ENCODE measurements at places on chromosomes 13 and 19. TPM values are rescaled to one million over a fixed set of nuclear protein-coding genes. Genes with fewer than 3 reads are reported as not detected.

GRCh38 chr19:29093553-29093908, 119.4 kb downstream of the UQCRFS1 start:
- H3K36me3 ChIP-seq = no peaks in the 10 kb centered on the region
- H3K4me1 ChIP-seq = no peaks in the 10 kb centered on the region
- DNase-seq = no peak
- no peak overlapping the region for H3K27ac ChIP-seq
- H3K27me3 ChIP-seq = no peaks in the 10 kb centered on the region
- H3K4me3 ChIP-seq = no peak overlapping the region

SLC10A2 gene
- polyA plus RNA-seq = 7.9 TPM

GRCh38 chr13:106393776-106394175, 141.7 kb downstream of the EFNB2 start:
- DNase-seq = no peak
- H3K4me1 ChIP-seq = no peaks in the 10 kb centered on the region
- no peak overlapping the region for H3K4me3 ChIP-seq
- no peaks in the 10 kb centered on the region for H3K27me3 ChIP-seq
- H3K27ac ChIP-seq = no peak overlapping the region

- H3K27me3 ChIP-seq = peaks cover 81% of the 10 kb centered on the region
- H3K4me3 ChIP-seq = no peak overlapping the region
- no peak overlapping the region for H3K27ac ChIP-seq
Observed at GRCh38 chr19:40519352-40520322, 52.8 kb downstream of the SPTBN4 start.

PLEKHA4 gene
- polyA plus RNA-seq = 18.6 TPM

CAPS gene
- polyA plus RNA-seq = 16.4 TPM

DNA sequence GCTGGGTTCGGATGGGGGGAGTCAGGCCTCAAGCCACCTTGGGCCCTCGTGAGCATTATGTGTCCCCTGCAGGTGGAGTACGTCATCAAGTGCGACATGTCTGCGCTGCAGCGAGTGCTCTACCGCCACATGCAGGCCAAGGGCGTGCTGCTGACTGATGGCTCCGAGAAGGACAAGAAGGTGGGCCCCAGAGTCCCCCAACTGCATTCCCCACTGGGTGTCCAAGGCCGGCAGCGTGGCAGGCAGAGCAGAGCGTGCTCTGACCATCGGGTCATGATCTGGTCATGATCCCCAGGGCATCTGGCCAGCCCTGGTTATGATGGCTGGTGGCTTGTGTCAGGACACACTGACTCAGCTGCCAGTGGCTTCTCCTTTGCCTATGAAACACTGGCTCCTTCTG, 63.4 kb downstream of the SMARCA4 start:
- no peaks in the 10 kb centered on the region for H3K27me3 ChIP-seq
- no peak overlapping the region for H3K27ac ChIP-seq
- DNase-seq = no peak

DNA sequence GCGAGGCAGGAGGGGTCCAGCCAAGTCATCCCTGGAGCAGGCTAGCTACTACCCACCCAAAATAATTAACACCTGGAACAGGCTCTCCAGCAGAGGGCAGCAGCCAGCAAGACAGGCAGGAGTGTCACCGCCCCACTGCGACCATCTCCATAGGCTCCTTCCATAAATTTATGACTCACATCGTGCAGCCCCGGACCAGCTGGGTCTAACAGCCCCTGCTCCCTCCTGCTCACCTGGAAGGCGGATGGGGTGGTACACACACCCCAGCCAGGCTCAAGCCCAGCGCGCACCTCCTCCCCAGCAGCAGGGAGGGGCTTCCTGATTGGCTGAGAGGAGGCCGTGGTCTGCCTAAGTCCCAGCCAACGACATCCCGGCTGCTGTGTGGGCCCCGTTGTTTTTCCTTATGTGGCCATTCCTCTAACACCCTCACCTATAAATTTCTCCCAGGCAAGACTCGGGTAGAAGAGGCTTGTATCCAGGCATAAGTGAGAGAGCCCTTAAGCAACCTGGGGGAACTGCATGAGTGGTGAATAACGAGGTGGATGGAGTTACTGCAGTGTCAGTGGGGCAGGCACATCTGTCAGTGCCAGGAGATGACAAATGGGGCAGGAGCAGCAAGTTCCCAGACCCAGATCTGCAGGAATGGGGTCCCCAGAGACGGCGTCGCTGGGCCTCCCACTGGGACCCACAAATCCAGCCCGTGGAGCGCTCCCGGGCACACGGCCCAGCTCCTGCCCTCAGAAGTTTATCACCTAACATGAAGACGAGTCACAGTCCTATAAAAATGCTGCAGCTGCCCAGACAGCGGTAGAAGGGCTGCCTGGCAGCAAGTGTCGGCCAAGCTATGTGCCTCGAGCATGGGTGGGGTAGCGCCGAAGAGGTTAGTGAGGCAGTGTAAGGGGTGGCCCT, 43.1 kb downstream of the CEBPG start:
- H3K27ac ChIP-seq = no peak overlapping the region
- no peaks in the 10 kb centered on the region for H3K36me3 ChIP-seq

DNA sequence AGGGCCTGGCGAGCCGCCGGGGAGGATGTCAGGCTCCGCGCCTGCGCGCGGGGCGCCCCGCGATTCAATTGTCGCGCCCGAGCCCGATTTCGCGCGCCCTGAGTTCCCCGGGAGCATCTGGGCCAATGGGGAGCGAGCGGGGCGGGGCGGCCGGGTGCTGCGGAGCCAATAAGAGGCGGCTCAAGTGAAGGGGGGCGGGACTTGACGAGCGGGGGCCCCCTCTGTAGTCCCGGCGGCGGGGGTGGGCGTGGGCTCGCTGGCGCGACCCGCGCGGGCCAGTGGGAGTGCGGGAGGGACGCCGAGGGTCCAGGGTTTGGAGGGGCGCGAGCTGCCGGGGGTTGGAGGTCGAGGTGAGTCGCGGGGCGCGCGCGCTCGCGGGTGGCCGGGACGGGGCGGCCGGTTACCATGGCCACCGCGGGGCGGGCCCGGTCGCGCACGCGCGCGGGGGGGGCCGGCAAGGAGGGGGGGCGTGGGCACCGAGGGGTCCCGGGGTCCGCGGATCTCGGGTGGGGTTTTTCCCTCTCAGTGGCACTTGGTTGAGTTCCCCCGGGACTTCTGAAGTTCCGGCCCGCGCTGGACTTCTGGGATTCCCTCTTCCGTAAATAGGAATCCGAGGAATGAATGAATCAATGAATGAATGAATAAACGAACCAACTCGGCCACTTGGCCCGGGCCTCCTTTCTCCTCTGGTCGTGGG, 744 bp downstream of the UHRF1 start:
- H3K4me1 ChIP-seq = peaks cover 55% of the 10 kb centered on the region
- DNase-seq = peak; percentile 95
- peak overlapping the region; percentile 65 for H3K27ac ChIP-seq
- H3K36me3 ChIP-seq = no peaks in the 10 kb centered on the region

GRCh38 chr19:11261431-11261970, 823 bp downstream of the DOCK6 start:
- H3K36me3 ChIP-seq = no peaks in the 10 kb centered on the region
- H3K4me3 ChIP-seq = peak overlapping the region; percentile 73
- peaks cover 24% of the 10 kb centered on the region for H3K4me1 ChIP-seq
- H3K27ac ChIP-seq = peak overlapping the region; percentile 81

- no peak overlapping the region for H3K4me3 ChIP-seq
- no peaks in the 10 kb centered on the region for H3K4me1 ChIP-seq
- no peaks in the 10 kb centered on the region for H3K36me3 ChIP-seq
- H3K27ac ChIP-seq = no peak overlapping the region
- H3K27me3 ChIP-seq = peaks cover 17% of the 10 kb centered on the region
- DNase-seq = no peak
Observed at GRCh38 chr13:30829145-30829832, 76.8 kb upstream of the MEDAG start.

ATP4B gene
- polyA plus RNA-seq = 0.28 TPM

- H3K27me3 ChIP-seq = no peaks in the 10 kb centered on the region
- no peak overlapping the region for H3K27ac ChIP-seq
- no peaks in the 10 kb centered on the region for H3K36me3 ChIP-seq
- H3K4me1 ChIP-seq = no peaks in the 10 kb centered on the region
Observed at GRCh38 chr13:100347968-100348367, 240.6 kb downstream of the GGACT start.

FCER2 gene
- 0.54 TPM for polyA plus RNA-seq

GRCh38 chr13:27782151-27782550, 10.1 kb upstream of the GSX1 start:
- DNase-seq = no peak
- H3K4me1 ChIP-seq = no peaks in the 10 kb centered on the region

GRCh38 chr13:20633802-20634201, 66.8 kb downstream of the IFT88 start:
- H3K36me3 ChIP-seq = no peaks in the 10 kb centered on the region
- H3K27ac ChIP-seq = no peak overlapping the region
- DNase-seq = no peak

DNA sequence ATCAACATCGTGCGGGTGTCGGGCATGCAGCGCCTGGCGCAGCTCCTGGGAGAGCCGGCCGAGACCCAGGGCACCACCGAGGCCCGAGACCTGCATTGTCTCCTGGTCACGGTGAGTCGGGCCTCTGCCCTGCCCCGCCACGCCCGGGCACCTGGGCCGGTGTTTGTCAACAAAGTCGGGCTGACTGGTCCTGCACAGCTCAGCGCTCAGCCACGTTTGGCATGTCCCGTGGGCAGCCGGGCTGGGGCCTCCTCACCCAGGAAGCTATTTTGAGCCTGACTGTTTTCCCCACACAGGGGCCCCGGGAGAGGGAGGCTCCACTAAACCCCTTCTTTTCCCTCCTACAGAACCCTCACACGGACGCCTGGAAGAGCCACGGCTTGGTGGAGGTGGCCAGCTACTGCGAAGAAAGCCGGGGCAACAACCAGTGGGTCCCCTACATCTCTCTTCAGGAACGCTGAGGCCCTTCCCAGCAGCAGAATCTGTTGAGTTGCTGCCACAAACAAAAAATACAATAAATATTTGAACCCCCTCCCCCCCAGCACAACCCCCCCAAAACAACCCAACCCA, 1.3 kb downstream of the GADD45B start:
- H3K36me3 ChIP-seq = no peaks in the 10 kb centered on the region
- H3K27me3 ChIP-seq = no peaks in the 10 kb centered on the region
- H3K4me1 ChIP-seq = peaks cover 9% of the 10 kb centered on the region

ZNF155 gene
- 16.3 TPM for polyA plus RNA-seq

DNA sequence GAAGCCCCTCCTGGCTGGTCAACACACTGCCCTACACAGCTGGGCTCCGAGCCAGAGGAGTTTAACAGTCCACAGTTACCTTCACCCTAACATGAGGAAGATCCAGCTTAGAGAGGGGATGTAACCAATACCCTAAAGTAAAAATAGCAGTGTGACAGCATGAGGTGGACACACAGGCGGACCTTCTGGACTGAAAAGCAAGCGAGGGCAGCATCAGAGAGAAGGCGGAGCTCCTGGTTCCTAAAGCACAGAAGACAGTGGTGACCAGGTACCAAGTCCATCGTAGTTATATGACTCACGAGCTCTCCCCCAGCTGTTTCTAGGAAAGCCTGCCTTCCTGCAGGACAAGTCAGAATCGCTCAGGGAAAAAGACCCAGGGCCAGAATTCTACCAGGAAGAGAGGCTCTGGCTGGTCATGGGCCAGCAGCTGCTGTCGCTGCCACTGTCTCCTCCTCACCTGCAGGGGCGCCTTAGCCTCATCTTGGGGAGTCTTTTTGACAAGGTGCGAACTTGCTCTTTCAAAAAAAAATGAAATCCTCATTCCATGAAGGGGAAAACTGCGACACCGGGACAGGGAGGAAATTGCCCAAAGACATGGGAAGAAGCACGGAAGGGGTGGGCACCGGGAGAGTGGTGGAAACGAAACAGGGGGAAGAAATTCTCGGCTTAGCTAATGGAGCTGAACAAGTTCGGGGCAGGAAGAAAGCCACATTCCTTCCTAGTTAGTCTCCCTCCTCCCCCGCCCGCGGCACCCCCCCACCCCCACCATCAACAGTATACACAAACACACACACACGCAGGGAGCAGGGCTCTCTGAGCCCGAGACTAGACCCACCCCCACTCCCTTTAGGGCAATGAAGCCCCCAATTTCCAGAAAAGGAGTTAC, 1.7 kb downstream of the ELL start:
- H3K4me1 ChIP-seq = peaks cover 56% of the 10 kb centered on the region
- peak; percentile 75 for DNase-seq
- no peaks in the 10 kb centered on the region for H3K36me3 ChIP-seq
- peak overlapping the region; percentile 95 for H3K27ac ChIP-seq

- H3K27ac ChIP-seq = no peak overlapping the region
- no peaks in the 10 kb centered on the region for H3K4me1 ChIP-seq
- no peaks in the 10 kb centered on the region for H3K27me3 ChIP-seq
- DNase-seq = peak; percentile 52
- no peaks in the 10 kb centered on the region for H3K36me3 ChIP-seq
Observed at GRCh38 chr13:97567510-97568243, 133.7 kb downstream of the RAP2A start.

GRCh38 chr19:16076958-16077611, 790 bp downstream of the TPM4 start:
- peak overlapping the region; percentile 98 for H3K27ac ChIP-seq
- H3K4me1 ChIP-seq = peaks cover 24% of the 10 kb centered on the region
- peak; percentile 90 for DNase-seq
- peak overlapping the region; percentile 77 for H3K4me3 ChIP-seq
- H3K27me3 ChIP-seq = no peaks in the 10 kb centered on the region

GRCh38 chr19:44401139-44402115, at the start of gene ZNF285:
TSS of gene ZNF285 (minus strand) at chr19:44401608. CDS start at chr19:44397213, 4,395 bp downstream.
- H3K27ac ChIP-seq = no peak within 1 kb of the TSS
- H3K36me3 ChIP-seq = peaks cover 7% of the 10 kb centered on the region
- DNase-seq = peak; percentile 97
- peak within 1 kb of the TSS; percentile 50 for H3K4me3 ChIP-seq
- H3K4me1 ChIP-seq = no peaks in the 10 kb centered on the region

SIN3B gene
- 86.9 TPM for polyA plus RNA-seq

DNA sequence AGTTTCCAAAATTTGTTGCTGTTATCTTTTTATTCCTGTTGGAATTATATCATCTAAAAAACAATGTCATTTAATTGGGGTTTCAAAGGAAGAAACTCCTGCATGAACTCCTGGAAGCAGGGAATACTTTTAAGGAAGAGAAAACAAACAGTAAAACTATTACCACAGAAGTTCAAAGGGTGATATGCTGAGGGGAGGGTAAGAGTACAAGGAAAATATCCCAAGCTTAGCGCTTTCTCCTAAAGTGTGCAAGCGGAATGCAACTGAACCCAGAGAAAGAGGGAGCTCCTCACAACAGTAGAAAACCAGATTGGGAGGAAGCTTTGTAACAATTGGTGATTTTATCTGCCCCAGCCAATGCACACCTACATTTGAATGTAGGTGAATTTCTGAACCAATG, 175.1 kb downstream of the NUFIP1 start:
- H3K4me3 ChIP-seq = no peak overlapping the region
- no peaks in the 10 kb centered on the region for H3K27me3 ChIP-seq
- peaks cover 7% of the 10 kb centered on the region for H3K4me1 ChIP-seq
- no peak overlapping the region for H3K27ac ChIP-seq
- DNase-seq = no peak
- H3K36me3 ChIP-seq = no peaks in the 10 kb centered on the region

DCT gene
- polyA plus RNA-seq = 0.37 TPM

- DNase-seq = no peak
- no peak overlapping the region for H3K4me3 ChIP-seq
- H3K27me3 ChIP-seq = no peaks in the 10 kb centered on the region
- no peaks in the 10 kb centered on the region for H3K36me3 ChIP-seq
Observed at GRCh38 chr13:72677431-72677830, 50.0 kb downstream of the MZT1 start.

SRRM5 gene
- 2.1 TPM for polyA plus RNA-seq

Data from left lung (tissue), 14 donors.